ENCODE measurements at places on chromosomes 2 and 18. TPM values are rescaled to one million over a fixed set of nuclear protein-coding genes. Genes with fewer than 3 reads are reported as not detected.

DNA sequence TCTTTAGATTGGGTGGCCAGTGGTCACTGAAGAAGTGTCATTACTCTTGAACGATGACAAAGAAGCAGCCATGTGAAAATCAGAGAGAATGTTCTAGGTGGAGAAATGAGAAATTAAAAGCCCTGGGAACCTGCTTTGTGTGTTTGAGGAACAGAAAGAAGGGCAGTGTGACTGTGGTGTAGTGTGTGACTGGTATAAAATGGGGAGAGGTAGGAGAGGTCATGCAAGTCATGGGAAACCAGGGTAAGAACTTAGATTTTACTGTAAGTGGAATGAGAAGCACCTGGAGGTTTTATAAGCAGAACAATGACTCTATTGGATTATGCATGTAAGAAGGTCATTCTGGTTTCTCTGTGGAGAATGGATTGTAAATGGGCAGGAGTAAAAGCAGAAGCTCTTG, 12.2 kb downstream of the ICOS start:
- H3K27ac ChIP-seq = peak overlapping the region; percentile 70
- H3K4me3 ChIP-seq = peak overlapping the region; percentile 49
- no peak for DNase-seq
- H3K36me3 ChIP-seq = peaks cover 73% of the 10 kb centered on the region

- no peak for DNase-seq
- no peak overlapping the region for H3K4me3 ChIP-seq
- H3K36me3 ChIP-seq = no peaks in the 10 kb centered on the region
Observed at GRCh38 chr2:170514140-170514539, 201.0 kb upstream of the SP5 start.

GRCh38 chr2:65675350-65675749, 243.0 kb upstream of the SPRED2 start:
- H3K27me3 ChIP-seq = no peaks in the 10 kb centered on the region
- no peak for DNase-seq
- no peak overlapping the region for H3K27ac ChIP-seq
- H3K36me3 ChIP-seq = peaks cover 4% of the 10 kb centered on the region
- H3K4me1 ChIP-seq = no peaks in the 10 kb centered on the region

GRCh38 chr2:179532863-179533278, 268.2 kb upstream of the SESTD1 start:
- no peak for DNase-seq
- no peak overlapping the region for H3K4me3 ChIP-seq
- no peak overlapping the region for H3K27ac ChIP-seq
- H3K27me3 ChIP-seq = no peaks in the 10 kb centered on the region

DNA sequence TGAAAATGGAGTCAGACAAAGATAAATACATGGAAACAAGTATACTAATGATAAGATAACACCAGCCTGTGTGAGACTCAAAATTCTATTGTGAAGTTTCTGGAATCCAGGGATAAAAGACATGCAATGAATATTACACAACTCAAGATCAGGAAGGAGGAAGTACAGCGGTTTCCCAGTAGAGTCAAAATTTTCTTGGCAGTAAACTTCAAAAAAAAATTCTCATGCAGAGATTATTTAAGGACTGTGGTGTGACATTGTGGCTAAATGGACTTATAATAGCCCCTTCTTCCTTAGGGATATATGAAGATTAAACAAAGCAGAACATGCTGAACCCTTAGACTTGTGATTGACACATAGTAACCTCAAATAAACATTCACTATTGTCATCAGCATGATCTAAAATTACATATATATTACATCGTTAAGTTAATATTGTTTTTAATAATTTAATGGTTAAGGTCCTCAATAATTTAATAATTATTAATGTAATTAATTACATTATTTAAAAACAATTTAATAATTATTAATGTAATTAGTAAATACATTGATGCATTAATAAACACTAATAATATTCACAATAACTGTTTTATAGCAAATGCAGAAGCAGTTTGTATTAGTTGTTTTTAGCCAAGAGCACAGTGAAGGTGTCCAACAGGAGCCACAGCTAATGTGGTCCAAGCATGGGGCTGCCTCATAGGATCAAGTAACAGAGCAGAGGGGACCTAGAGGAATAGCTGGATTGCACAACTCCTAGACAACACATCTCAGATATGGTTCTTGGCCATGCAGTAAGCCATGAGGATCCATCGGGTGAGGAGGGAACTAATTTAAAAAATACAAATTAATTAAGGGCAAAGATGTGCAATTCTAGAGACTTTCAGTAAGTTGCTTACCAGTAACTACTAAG, 77.3 kb downstream of the POLE4 start:
- no peak overlapping the region for H3K27ac ChIP-seq
- H3K27me3 ChIP-seq = no peaks in the 10 kb centered on the region
- DNase-seq = no peak
- H3K4me1 ChIP-seq = no peaks in the 10 kb centered on the region
- no peaks in the 10 kb centered on the region for H3K36me3 ChIP-seq
- no peak overlapping the region for H3K4me3 ChIP-seq

DNA sequence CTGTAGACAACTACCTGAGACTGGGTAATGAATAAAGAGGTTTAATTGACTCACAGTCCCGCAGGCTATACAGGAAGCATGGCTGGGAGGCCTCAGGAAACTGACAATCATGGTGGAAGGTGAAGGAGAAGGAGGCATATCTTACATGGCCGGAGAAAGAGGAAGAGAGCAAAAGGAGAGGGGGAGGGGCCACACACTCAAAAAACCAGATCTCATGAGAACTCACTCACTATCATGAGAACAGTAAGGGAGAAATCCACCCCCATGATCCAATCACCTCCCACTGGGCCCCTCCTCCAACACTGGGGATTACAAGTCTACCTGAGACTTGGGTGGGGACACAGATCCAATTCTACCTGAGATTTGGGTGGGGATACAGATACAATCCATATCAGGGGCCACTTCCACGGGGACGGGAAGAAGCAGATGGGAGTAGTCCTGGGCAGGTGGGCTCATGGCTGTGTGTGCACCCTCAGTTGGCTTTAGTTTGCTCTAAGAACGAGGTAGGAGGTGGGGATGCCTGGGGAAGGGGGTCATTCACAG, 9.9 kb downstream of the MAB21L4 start:
- H3K4me3 ChIP-seq = no peak overlapping the region
- DNase-seq = no peak
- H3K4me1 ChIP-seq = no peaks in the 10 kb centered on the region
- no peak overlapping the region for H3K27ac ChIP-seq
- no peaks in the 10 kb centered on the region for H3K36me3 ChIP-seq

DNA sequence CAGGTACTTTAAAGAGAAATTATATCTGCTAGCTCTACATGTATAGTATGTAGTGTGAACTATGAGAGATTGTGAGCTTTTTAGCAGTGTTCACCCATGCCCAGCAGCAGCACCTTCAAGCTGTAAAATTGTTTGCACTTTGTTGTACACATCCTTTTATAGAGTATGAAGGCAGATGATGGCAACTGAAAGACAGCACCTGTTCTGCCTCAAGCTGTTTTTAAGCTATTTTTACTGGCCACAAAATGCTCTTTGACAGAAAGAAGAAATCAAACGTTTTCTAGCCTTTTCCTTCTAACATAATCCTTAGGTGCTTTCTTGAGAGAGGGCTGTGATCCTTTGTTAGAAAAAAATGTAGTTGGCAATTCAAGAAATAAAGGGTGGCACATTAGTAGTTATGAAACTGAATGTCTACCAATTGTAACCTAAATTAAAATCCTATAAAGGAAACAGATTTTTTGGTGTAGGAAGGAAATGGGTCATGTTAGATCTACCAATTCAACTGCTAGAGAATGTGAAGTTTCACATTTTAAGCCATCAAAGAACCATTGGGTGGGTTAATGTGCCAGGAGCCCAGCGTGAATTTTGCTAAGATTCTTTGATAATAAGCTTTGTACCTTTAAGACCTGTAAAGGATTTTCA, 59.5 kb downstream of the R3HDM1 start:
- H3K27ac ChIP-seq = no peak overlapping the region
- H3K27me3 ChIP-seq = no peaks in the 10 kb centered on the region
- peaks cover 37% of the 10 kb centered on the region for H3K4me1 ChIP-seq
- H3K36me3 ChIP-seq = peaks cover 16% of the 10 kb centered on the region
- DNase-seq = no peak

DNA sequence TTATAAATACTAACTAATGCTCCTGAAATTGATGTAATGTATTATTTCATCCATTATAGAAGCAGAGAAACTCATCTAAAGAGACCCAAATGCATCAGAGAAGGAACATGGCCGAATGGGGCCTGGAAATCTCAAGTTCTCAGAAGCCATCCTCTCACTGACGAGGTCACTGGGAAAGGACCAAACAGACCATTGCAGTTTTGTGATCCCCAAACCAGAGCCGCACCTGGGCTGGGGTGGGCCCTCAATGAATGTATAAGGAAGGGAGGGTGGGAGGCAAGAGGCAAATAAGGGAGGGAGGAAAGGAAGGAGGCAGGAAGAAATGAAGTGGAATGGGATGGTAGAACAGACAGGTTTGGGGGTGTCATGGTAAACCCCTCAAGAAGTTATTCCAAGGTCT, 245.3 kb upstream of the ID2 start:
- no peaks in the 10 kb centered on the region for H3K27me3 ChIP-seq
- peaks cover 16% of the 10 kb centered on the region for H3K4me1 ChIP-seq
- H3K27ac ChIP-seq = no peak overlapping the region
- no peaks in the 10 kb centered on the region for H3K36me3 ChIP-seq
- DNase-seq = no peak

- H3K4me1 ChIP-seq = no peaks in the 10 kb centered on the region
- peaks cover 2% of the 10 kb centered on the region for H3K27me3 ChIP-seq
- no peak overlapping the region for H3K4me3 ChIP-seq
- H3K36me3 ChIP-seq = no peaks in the 10 kb centered on the region
Observed at GRCh38 chr18:7520200-7520785, 46.8 kb upstream of the PTPRM start.

DNA sequence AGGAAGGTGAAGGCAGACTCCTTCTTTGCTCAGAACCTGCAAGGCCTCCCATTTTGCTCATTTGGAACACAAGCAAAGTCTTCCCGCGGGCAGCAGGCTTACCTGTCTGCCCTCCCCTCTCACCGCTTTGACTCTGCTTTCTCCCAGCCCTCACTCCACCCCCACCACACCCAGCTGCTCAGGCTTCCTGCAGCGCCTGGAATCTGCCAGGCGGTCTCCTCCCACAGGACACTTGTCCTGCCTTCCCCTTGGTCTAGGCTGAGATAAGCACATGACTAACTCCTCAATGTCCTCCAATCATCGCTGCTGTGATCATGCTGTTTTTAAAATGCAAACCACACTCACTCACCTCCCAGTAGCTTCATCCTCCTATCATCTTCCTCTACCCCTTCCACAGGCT, 430.0 kb downstream of the ZNF516 start:
- no peaks in the 10 kb centered on the region for H3K36me3 ChIP-seq
- no peak for DNase-seq
- H3K4me3 ChIP-seq = no peak overlapping the region

- no peaks in the 10 kb centered on the region for H3K4me1 ChIP-seq
- peaks cover 2% of the 10 kb centered on the region for H3K36me3 ChIP-seq
- DNase-seq = no peak
- no peak overlapping the region for H3K4me3 ChIP-seq
- no peak overlapping the region for H3K27ac ChIP-seq
Observed at GRCh38 chr2:45380131-45380836, 230.8 kb downstream of the SRBD1 start.

GRCh38 chr2:203719456-203720410, 13.3 kb downstream of the CD28 start:
- no peaks in the 10 kb centered on the region for H3K27me3 ChIP-seq
- peaks cover 92% of the 10 kb centered on the region for H3K4me1 ChIP-seq
- DNase-seq = peak; percentile 59
- H3K27ac ChIP-seq = peak overlapping the region; percentile 95
- H3K36me3 ChIP-seq = peaks cover 56% of the 10 kb centered on the region

GRCh38 chr2:60306267-60306861, 247.1 kb downstream of the BCL11A start:
- H3K27me3 ChIP-seq = no peaks in the 10 kb centered on the region
- DNase-seq = no peak
- H3K27ac ChIP-seq = no peak overlapping the region
- H3K4me1 ChIP-seq = no peaks in the 10 kb centered on the region
- H3K4me3 ChIP-seq = no peak overlapping the region

GRCh38 chr2:197359859-197360258, 49.3 kb upstream of the ANKRD44 start:
- no peaks in the 10 kb centered on the region for H3K27me3 ChIP-seq
- no peak overlapping the region for H3K4me3 ChIP-seq
- peaks cover 28% of the 10 kb centered on the region for H3K4me1 ChIP-seq
- no peak for DNase-seq
- H3K36me3 ChIP-seq = no peaks in the 10 kb centered on the region

DNA sequence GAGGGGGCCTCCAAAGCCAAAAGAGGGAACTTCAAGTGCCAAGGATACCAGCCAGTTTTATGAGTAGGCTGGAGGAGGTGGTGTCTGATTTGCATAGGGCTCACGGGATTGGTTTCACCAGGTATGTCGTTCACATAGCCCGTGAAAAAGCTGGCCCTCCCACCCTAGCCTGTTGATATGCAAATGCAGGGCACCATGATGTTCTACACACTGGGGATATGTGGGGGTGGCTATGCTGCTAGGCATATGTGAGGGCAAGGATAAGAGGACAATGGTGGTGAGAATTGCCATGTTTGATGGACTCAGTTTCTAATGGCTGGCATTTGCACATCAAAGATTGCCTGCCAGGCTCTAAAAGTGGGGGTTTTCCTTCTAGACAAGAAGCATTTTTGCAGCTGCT, 378.6 kb downstream of the DPP10 start:
- H3K4me1 ChIP-seq = no peaks in the 10 kb centered on the region
- no peak overlapping the region for H3K4me3 ChIP-seq
- no peak overlapping the region for H3K27ac ChIP-seq
- DNase-seq = no peak
- no peaks in the 10 kb centered on the region for H3K36me3 ChIP-seq
- H3K27me3 ChIP-seq = no peaks in the 10 kb centered on the region

DNA sequence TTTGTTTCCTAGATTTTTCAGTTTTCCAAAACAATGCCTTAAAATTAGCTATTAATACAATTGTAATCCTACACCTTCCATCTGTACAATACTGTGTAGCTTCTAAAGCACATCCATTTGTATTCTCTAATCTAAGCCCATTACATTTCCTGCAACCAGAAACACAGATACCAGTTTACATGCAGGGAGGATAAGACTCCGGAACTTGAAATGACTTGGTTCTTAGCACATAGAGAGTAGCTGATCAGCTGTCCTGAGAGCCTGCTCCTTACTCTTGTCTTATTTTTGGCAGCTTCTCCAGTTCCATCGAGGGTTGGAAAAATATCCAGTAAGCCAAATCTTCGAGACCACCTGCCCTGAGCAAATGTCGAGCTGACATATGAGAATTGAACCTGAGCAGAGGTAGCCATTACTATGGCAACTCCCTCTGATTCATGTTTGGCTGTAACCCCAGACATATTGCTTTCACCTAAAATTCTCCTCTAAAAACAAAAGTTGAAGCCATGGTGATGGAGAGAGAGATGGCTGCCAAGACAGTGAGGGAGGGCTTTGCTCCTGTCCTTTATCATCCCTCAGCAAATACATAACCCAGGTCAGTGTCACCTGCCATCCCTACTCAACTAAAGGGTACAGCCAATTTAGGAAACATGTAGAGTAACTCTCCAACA, 542.8 kb downstream of the IRS1 start:
- H3K4me1 ChIP-seq = no peaks in the 10 kb centered on the region
- no peak overlapping the region for H3K27ac ChIP-seq
- no peaks in the 10 kb centered on the region for H3K36me3 ChIP-seq
- no peak for DNase-seq

The SP110 gene
- total RNA-seq = 85.3 TPM

The ASXL3 gene
- total RNA-seq = not detected

The SPP2 gene
- not detected for total RNA-seq

The NEUROD1 gene
- not detected for total RNA-seq

The GALNT13 gene
- not detected for total RNA-seq

The LIMS4 gene
- total RNA-seq = 1.1 TPM

The PRKAG3 gene
- total RNA-seq = not detected

The EPC2 gene
- 22.8 TPM for total RNA-seq

The KANSL1L gene
- total RNA-seq = 4.8 TPM

The TDRD15 gene
- total RNA-seq = not detected
